Activated CD4-positive, alpha-beta T cell treated with anti-CD3 and anti-CD28 coated beads for 24 hours (primary cell): ENCODE measurements at places on chromosomes 1 and 21.

DNA sequence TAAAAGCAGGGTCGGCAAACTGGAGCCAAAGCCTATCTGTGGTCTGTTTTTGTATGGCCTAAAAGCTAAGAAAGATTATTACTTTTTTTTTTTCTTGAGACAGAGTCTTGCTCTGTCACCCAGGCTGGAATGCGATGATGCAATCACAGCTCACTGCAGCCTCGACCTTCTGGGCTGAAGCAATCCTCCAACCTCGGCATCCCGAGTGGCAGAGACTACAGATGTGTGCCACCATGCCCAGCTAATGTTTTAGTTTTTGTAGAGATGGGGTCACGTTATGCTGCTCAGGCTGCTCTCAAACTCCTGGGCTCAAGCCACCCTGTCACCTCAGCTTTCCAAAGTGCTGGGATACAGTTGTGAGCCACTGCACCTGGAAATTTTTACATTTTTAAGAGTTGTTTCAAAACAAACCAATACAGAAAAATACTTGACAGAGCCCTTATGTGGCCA, 6.5 kb upstream of the GLRX2 start:
- DNase-seq, result no peak

DNA sequence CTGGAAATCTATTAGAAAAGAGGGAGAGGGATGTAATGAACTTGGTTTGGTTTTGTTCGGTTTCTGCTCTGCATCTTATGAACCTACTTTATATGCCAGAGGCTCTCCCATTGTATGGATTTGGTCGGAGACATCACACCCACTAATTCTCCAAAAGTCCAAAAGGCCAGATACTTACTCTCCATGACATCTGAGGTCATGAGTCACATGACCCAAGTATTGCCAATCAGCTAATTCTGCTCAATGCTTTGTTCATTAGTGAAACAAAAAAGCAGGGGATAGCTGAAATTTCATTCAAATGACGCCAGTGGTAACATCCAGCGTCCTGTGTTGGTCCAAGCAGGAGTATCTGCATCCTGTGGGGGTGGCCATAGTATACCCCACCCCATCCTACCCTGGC, 173.6 kb downstream of the TRIM33 start:
- no peak for DNase-seq

GRCh38 chr21:42234464-42235241, 15.7 kb downstream of the ABCG1 start:
- peak; percentile 58 for DNase-seq

DNA sequence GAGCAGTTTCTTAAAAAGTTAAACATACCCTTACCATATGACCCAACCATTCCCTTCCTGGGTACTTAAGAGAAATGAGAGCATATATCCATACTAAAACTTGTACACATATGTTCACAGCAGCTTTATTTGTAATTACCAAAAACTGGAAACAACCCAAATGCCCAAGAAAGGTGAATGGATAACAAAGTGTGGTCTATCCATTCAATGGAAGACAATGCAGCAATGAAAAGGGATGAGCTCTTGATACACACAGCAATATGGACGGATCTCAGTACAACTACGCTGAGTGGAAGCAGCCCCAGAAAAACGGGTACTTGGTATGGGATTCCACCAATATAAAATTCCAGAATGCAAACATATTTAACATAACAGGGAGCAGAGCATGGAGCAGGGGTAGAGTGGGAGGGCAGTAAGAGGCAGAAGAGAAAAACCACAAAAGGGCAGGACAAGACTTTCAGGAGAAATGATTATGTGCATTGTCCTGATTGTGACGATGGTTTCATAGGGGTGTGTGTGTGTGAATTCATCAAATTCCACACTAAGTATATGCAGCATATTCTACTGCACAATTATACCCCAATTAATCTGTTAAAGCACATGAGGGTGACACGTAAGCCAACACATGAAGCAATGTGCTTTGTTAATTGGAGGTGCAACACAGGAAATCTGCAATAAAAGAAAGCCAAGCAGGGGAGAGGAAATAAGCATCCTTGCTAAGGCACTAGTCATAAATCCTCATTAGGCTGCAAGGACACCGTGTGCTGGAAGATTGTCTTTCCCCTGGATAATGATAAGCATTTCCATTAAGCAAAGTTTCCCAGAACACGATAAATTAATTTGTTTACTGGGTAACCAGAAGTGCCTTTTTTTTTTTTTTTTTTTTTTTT, 113.1 kb upstream of the KRTAP19-8 start:
- no peak for DNase-seq

DNA sequence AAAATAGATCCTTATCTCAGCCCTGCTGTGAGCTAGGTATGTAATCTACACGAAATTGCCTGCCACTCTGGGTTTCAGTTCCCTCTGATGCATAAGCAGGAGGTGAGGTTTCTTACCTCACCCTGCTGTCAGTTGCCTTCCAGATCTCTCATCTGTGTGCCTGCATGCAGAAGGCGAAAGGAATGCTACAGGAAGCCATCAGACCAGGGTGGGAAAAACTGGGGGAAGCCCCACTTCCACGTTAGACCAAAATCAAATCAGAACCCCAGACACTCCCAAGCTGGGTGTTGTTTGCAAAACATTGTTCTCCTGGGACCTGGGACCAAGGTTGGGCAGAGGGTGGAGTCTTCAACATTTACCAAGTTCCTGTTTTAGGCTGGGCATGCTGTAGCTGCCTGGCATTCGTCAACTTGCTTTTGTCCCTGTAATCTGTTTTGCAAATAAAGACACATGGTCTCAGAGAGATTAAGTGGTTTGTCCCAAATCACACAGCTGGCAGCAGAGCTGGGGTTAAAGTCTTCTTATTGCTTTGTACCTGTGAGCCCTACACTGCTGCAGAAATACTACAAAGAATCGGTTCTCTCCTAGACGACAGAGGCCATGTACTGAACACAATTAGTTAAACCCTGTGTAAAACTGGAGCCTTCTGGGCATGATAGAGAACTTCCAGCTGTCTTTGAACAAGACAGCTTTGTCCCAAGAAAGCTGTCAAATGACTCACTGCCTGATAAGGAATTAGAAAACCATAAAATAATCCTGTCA, 389.7 kb upstream of the RUNX1 start:
- DNase-seq, result peak; percentile 0

DNA sequence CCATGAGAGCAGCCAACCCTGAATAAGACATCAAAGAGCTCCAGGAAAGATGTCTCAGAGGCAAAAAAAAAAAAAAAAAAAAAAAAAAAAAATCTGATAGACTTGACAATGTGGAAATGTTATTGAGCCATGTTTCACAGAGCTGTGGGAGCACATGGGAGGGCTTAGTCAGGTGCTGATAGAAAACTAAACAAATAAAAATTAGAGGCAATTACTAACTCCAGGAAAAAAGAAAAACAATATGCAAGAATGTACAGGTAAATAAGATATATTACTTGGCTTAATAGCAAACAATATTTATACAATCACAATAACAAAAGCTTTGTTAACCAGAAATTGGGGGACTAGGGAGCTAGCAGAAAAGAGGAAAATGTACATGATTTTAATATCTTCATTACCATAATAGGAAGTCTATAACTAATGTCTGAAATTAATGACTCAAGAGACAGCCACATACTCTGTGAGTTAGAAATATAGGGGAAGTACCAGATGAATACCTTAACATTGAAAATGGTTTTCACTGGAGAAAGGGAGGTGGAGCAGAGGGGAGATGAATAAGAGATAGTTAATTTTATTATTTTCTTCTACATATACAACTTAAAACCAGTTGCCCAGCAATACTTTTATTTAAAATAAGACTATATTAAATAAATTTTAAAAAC, 16.9 kb upstream of the RGS16 start:
- DNase-seq, result no peak

GRCh38 chr21:29477941-29478340, 179.2 kb downstream of the BACH1 start:
- DNase-seq, result no peak

DNA sequence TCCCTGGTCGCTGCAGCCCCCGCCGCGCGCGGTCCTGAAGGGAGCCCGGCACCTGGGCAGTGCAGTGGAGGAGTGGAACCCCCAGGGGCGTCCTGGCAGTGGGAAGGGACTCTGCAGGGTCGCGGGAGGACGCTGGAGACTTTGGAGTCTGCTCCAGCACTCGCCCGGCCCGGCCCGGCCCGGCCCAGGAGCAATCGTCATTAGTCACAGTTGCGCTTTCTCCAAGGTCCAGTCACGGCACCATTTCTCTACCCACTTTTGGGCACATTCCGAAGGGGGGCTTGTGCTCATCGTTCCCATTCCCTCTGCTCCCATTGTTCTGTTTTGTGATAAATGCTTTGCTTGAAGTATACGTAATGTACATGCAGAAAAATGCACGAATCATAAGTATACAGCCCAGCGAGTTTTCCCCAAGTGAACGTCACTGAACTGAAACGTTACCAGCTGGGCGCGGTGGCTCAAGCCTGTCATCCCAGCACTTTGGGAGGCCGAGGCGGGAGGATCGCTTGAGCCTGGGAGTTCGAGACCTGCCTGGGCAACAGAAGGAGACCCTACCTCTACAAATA, 999 bp downstream of the THAP3 start:
- no peak for DNase-seq

DNA sequence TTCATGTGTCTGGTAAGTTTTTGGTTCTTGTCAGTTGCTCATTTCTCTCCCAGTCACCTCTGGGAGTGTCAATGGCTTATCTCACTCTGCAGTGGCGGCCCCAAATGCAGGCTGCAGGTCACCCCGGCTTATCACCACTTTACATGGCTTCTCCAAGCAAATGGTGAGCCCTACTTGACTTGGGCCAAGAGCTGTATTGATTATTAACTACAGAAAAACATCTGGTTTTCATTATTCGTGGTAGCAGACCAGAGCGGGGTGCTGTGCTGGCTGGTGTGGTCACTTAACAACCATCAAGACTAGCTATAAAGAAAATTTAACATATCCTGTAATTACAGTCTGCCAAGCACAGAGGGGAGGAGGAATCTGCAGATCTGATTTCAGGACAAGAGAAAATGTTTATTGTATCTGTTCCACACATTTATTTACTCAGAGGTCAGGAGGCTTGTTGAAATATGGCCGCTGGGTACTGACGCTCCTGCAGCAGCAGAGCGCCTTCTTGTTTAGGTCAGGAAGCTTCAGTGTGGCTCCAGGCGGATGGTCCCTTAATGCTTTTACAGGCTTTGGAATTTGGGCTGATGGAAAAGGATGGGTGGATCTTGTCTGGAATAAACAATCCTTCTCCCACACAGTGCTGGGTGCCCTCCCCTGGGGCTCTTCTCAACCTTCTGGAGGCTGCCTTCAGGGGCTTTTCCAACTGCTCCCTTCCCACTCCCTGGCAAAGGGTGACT, 87.8 kb downstream of the HLX start:
- DNase-seq, result no peak

- peak; percentile 3 for DNase-seq
Measured at GRCh38 chr1:54604572-54605370, 18.6 kb downstream of the FAM151A start.

- DNase-seq, result no peak
Measured at GRCh38 chr1:41719590-41719989, 199.1 kb downstream of the HIVEP3 start.

- no peak for DNase-seq
Measured at GRCh38 chr1:20992322-20993056, 184.2 kb downstream of the EIF4G3 start.

DNA sequence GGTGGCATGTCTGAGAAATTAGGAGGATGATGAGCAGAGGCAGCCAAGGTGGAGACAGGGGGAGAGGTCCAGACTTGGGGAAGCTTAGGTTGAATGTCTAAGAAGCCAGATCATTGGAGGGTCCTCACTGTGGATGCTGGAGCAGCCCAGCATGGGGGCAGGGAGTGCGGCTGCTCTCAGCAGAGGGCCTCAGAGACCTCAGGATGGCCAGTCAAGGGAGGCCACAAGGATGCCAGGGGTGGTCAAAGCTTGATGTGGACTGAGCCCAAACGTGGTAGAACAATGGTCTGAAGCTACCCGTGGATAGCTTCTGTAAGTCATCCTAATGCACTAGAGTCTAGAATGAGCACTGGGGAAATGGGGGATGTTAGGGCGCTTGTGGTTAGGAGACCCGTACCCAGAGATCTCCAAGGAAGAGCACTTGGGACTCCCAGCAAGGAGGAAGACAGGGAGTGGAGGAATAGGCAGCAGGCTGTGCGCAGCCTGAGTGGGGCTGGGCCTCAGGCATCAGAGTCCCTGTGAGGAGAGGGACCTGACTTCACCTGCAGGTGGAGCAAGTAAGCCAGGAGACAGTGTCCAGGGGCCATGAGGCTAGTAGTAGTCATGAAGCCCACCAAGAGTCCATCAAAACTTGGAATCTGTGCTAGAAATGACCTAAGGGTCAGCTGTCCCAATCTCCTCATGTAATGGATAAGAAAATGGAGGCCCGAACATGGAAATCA, 4.3 kb upstream of the S100A9 start:
- no peak for DNase-seq

- DNase-seq, result no peak
Measured at GRCh38 chr1:66323958-66324625, 209.9 kb upstream of the SGIP1 start.

DNA sequence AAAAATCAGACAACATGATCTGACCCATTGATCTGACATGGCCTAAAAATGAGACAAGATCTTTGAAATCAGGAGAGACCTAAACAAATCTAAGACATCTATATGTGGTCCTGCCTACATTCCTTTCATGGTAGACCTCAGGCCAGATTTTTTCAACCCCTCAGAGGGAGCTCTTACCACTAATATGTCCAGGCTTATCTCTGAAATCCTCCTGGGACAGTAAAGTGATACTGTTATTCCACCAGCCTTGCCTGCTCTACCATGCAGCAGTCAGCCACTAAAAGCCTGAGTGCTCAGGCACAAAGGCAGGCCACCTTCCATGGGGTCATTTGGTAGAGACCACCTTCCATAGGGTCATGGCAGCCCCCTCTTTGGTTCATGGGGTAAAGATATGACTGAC, 126.9 kb downstream of the TBX15 start:
- no peak for DNase-seq

DNA sequence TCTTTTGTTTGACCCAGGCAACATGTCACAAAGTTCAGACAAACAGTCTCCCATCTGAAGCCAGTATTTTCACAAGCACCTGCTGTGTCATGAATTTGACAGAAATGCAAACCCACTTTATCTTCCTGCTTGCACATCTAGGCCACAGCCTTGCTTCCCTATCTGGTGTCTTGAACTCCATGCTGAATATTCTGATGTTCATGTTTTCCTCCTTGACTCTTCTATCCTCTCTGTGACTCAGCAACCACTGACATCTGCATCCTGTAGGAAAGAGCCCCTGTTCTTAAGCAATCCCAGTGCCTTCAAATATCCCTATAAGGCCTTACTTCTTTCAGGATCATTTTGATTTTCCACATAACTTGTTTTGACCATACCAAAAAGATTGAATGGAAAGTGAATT, 6.5 kb downstream of the CD55 start:
- DNase-seq, result no peak
